NCI-H510A treated with DMSO at 0.1 percent for 48 hours (cell line): ENCODE measurements at places on chromosomes 7 and 10.

DNA sequence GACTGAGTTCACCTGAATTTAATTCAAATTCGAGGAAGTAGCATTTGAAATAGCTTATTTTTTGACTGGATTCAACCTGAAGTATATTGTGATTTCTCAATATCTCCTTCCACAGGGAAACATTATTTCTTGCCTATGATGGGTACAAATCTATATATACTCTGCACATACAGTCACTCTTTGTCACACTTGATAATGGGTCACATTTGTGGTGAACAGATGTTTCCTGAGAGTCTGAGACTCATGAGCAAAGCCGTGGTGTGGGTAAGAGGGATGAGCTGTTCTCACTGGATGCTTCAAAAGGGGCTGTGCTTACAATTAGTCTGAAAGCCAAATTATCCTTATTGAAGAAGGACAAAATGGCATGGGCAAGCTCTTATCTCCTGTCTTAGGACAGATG, 18.0 kb upstream of the TBXAS1 start:
- no peak for DNase-seq

DNA sequence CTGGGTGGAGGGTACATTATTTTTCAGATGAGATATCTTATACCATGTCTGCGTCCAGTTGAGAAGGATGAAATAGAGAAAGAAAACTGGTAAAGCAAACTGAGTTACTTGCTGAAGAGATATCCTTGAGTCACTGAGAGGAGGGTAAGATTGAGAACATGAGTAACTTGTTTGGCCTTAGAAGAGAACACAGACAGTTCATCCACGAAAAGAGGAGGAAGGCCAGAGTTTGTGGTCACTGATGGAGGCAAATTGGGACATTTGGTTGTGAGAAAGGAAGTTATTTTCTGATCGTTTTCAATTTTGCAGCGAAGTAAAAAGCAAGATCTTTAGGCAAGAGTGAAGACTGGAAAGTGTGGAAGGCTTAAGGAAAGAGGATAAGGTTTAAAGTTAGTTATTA, 15.6 kb downstream of the MBL2 start:
- no peak for DNase-seq

GRCh38 chr10:73956476-73957359, 41.2 kb upstream of the VCL start:
- DNase-seq = no peak

GRCh38 chr10:60224066-60224705, 165.5 kb downstream of the ANK3 start:
- DNase-seq = no peak

GRCh38 chr7:4851459-4852422, 10.1 kb downstream of the PAPOLB start:
- DNase-seq = no peak

DNA sequence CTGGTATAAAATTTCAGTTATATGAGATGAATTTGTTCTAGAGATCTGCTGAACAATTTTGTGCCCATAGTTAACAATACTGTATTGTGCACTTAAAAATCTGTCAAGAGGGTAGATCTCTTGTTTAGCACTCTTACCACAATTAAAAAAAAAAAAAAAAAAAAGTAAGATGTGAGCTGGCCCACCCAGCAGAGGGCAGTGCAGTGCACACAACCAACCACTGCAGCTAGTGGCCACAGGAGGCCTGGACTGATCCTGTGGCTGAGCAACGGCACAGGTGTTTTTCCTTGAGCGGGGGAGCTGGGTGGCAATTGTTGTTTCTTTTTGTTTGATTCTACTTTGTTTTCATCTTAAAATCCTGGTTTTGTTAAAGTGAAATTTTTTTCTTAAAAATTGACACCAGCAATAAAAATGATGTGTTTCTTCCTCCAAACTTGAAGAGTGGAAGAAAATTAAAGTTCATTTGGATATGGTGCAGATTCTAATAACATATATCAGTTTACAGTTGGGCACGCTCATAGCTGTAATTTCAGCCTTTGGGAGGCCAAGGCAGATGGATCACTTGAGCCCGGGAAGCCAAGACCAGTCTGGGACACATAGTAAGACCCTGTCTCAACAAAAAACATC, 171.1 kb upstream of the TBX20 start:
- DNase-seq = peak; percentile 5

- no peak for DNase-seq
Measured at GRCh38 chr10:10796774-10797415, 220.8 kb upstream of the CELF2 start.

GRCh38 chr10:48976196-48976595, 36.6 kb upstream of the LRRC18 start:
- peak; percentile 20 for DNase-seq

DNA sequence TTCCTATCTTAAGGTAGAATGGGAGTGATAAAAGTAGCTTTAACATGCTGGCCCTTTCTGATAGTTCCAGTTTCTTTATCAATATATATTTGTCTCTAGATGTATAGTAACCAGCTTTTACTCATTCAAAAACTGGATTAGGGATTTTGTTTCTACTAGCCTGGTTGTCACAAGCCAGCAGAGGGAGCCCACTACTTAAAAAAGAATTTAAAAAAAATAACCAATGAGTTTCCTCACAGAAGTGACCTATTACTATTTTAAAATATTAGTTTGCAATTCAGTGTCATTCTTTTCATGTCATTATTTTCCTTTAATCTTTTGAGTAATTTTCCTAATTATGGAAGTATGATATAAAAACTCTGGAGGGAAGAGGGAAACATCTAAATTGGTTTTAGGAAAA, 142.1 kb downstream of the PHTF2 start:
- peak; percentile 17 for DNase-seq

GRCh38 chr7:11831156-11831735, 752 bp downstream of the THSD7A start:
- no peak for DNase-seq

GRCh38 chr10:88156341-88156740, 292.9 kb downstream of the PTEN start:
- no peak for DNase-seq

DNA sequence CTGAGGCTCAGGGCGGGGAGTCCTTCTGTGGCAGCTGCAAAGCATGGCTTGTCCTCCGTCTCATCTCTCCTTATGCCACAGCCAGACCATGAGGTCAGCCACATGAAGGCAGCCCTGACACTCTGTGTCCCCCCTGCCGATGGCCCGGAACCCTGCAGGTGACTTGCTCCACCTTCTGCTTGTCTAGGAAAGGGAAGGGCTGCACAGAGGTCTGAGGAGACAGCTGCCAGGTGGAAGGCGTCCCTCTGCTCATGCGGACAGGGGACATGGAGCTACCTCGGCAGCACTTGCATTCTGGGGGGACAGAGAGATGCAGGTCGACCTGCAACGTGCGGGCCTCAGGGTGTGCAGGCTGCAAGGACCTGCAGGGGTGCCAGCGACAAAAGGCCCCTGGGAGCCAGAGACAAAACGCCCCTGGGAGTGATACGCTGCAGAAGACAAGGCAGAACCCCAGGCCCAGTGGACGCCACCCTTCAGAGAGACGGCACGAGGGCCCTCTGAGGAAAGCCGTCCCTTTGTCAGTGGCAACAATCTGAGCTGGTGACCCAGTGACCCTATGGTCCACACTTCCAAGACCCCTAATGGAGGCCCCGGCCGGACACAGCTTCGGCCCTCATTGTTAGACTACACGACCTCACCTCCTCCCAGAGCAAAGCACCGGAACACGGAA, 205.2 kb upstream of the PPP2R2D start:
- no peak for DNase-seq
